Thoracic aorta (tissue), 2 donors: ENCODE measurements at places on chromosomes 2 and 18. TPM values are rescaled to one million over a fixed set of nuclear protein-coding genes. Genes with fewer than 3 reads are reported as not detected.

DNA sequence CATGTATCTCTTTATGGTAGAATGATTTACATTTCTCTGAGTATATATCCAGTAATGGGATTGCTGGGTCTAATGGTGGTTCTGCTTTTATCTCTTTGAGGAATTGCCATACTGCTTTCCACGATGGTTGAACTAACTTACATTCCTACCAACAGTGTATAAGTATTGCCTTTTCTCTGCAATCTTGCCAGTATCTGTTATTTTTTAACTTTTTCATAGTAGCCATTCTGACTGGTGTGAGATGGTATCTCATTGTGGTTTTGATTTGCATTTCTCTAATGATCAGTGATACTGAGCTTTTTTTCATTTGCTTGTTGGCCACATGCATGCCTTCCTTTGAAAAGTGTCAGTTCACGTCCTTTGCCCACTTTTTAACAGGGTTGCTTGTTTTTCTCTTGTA, 55.1 kb downstream of the CYTIP start:
- no peak overlapping the region for H3K27ac ChIP-seq
- no peaks in the 10 kb centered on the region for H3K4me1 ChIP-seq
- no peak overlapping the region for H3K4me3 ChIP-seq
- H3K27me3 ChIP-seq, result no peaks in the 10 kb centered on the region
- DNase-seq, result no peak
- no peaks in the 10 kb centered on the region for H3K36me3 ChIP-seq

- no peak for DNase-seq
- H3K27me3 ChIP-seq, result no peaks in the 10 kb centered on the region
- H3K4me1 ChIP-seq, result peaks cover 9% of the 10 kb centered on the region
- H3K4me3 ChIP-seq, result no peak overlapping the region
Measured at GRCh38 chr2:33494877-33495641, 18.6 kb downstream of the RASGRP3 start.

The TMEM163 gene
- 2.5 TPM for total RNA-seq

DNA sequence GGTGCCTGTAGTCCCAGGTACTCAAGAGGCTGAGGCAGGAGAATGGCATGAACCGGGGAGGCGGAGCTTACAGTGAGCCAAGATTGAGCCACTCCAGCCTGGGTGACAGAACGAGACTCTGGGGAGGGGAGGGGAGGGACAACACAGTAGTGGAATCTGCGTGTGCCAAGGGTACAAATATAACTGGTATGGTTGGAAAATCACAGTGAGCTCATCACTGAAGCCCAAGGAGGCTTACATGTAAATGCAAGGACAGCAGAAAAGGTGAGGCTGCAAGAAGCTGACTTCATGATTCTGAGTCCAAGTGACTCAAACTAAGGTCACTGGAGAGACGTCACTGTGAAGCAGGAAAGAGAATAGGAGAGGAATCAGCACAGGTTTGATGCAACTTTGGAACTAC, 9.2 kb downstream of the SEPTIN10 start:
- DNase-seq, result no peak
- H3K27ac ChIP-seq, result no peak overlapping the region
- H3K36me3 ChIP-seq, result no peaks in the 10 kb centered on the region
- peaks cover 56% of the 10 kb centered on the region for H3K4me1 ChIP-seq

The ACMSD gene
- not detected for total RNA-seq

DNA sequence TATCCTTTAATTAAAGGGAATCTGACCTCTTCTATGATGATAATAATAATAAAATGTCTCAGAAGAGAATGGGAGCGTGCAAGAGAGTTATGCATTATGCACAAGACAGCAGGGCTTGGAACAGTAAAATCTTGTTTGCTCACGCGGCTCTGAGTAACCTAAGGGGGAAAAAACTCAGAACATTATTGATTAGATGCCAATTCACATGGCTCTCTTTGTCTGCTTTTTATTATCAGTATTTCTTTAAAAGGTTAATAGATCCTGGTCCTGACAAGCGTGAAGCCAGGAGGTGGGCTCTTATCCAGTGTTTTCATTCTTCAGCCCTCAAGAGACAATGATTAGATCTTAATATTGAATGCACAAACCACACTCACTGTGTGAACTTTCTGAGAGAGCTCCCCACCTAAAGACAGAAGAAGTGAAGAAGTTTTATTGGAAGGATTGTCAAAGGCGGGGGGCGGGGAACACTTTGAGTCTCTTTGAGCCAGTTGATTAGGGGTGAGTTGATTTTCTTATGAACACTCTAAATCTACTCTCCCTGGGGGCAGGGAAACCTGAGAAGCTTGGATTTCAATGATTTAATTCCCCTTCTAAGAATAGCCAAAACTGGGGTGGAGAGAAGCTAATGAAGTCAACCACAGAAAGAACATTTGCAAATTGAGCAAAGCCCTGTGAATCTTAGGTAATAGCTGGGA, 127.5 kb upstream of the CTAGE1 start:
- no peak overlapping the region for H3K4me3 ChIP-seq
- DNase-seq, result no peak
- no peaks in the 10 kb centered on the region for H3K27me3 ChIP-seq

DNA sequence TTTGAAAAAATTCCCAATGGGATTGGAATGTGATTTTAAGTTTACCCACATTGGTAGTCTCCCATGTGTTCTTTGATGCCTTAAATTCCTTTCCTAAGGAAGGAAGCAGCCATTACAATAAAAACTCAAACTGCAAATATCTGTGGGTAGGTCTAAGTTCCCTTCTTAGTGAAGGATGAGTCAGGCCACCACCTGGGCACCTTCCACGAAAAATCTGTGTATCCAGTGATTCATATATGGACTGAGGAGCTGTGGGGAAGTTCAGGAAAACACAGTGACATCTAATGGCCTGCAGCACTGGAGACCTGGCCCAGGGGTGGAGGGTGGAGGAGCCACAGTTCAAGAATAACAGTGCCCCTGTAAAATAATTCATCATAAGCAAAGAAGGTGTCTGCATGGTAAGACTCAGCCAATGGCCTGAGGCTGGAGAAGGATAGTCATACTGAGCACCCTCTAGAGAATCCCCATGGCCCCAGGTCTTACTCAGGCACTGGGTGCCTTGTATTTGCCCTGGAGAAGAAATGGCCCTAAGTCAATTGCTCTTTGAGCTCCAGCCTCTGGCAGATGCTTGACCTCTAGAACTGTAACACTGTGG, 248.6 kb downstream of the SP3 start:
- H3K4me1 ChIP-seq, result no peaks in the 10 kb centered on the region
- H3K27me3 ChIP-seq, result no peaks in the 10 kb centered on the region
- no peak for DNase-seq
- no peaks in the 10 kb centered on the region for H3K36me3 ChIP-seq

- H3K4me3 ChIP-seq, result peak overlapping the region; percentile 62
- H3K27me3 ChIP-seq, result no peaks in the 10 kb centered on the region
- DNase-seq, result no peak
- peak overlapping the region; percentile 81 for H3K27ac ChIP-seq
- no peaks in the 10 kb centered on the region for H3K36me3 ChIP-seq
Measured at GRCh38 chr2:9263428-9263827, 56.8 kb downstream of the ASAP2 start.

The DLX2 gene
- total RNA-seq, result 1.6 TPM

DNA sequence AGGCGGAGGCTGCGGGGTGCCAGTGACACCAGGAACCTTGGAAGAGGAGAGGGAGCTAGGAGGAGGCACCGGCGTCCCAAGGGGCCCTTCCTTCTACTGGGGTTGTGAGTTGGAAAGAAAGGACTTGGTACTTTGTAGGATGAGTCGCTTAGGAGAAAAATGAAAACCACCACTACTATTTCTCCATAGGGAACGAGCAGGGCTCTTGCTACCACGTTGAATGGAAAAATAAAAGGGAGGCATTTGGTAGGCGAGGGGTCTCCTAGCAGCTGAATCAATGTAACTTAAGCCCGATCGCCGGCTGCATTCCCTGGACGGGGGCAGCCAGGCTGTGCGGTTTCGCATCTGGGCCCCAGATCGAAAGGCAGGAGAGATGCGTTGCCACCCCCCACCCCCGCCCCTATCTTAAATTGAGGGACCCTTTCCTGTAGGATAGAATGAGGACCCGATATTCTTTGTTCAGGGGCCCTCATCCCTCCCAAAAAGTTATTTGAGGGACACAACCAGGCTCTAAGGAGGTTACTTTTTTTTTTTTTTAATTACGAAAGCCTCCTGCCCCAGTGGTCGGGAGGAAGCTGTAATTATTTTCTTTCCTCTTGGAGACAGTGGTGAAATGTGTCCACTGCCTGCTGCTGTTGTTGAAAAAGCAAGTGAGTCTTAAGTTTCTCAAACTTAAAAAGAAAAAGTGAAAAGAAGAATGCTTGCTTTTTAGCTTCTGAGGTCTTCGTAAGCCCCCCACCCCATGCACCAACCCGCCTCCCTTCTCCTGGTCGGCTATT, 1.3 kb downstream of the IGFBP2 start:
- peak overlapping the region; percentile 87 for H3K27ac ChIP-seq
- H3K36me3 ChIP-seq, result no peaks in the 10 kb centered on the region
- H3K4me3 ChIP-seq, result peak overlapping the region; percentile 90
- no peak for DNase-seq
- H3K4me1 ChIP-seq, result peaks cover 40% of the 10 kb centered on the region
- no peaks in the 10 kb centered on the region for H3K27me3 ChIP-seq

- no peaks in the 10 kb centered on the region for H3K27me3 ChIP-seq
- no peak overlapping the region for H3K4me3 ChIP-seq
- H3K36me3 ChIP-seq, result no peaks in the 10 kb centered on the region
Measured at GRCh38 chr2:160298960-160299359, 98.9 kb upstream of the ITGB6 start.

GRCh38 chr18:3878401-3878800, 428.4 kb downstream of the TGIF1 start:
- no peaks in the 10 kb centered on the region for H3K4me1 ChIP-seq
- no peak overlapping the region for H3K4me3 ChIP-seq
- no peaks in the 10 kb centered on the region for H3K36me3 ChIP-seq

DNA sequence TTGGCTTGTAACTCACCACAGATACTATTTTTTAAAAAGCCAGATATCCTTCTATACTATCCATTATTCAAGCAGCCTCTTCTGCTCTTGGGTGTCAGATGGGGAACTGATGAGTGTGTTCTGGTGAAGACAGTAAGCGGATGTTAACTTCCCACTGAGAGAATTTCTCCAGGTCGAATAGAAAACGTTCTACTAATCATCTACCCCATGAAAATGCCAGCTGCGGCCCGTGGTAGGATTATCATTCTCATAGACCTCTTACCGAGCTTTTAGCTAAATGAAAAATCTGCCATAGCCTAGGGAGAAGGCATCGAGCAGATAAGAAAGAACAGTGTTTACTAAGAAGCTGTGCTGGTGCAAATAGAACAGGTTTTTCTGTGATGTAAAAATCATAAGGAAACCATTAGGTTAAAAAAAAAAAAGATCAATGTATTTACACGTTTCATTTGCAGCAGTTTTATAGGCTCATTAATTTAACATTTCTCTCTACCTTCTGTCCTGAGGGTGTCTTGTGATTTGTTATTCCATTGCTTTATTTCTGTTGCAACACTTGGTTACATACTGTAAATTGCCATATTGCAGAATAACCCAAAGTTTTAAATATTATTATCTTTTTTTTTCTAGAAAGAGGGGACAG, 1521.5 kb upstream of the ZEB2 start:
- H3K4me3 ChIP-seq, result no peak overlapping the region
- no peak for DNase-seq
- H3K36me3 ChIP-seq, result no peaks in the 10 kb centered on the region
- H3K27me3 ChIP-seq, result no peaks in the 10 kb centered on the region
- no peaks in the 10 kb centered on the region for H3K4me1 ChIP-seq
- H3K27ac ChIP-seq, result no peak overlapping the region

GRCh38 chr2:42298132-42298531, 62.9 kb downstream of the COX7A2L start:
- H3K36me3 ChIP-seq, result peaks cover 13% of the 10 kb centered on the region
- no peak for DNase-seq
- H3K4me1 ChIP-seq, result peaks cover 18% of the 10 kb centered on the region
- no peak overlapping the region for H3K4me3 ChIP-seq

The NEU4 gene
- 5.4 TPM for total RNA-seq

GRCh38 chr2:120396861-120397811, 51.2 kb downstream of the INHBB start:
- no peaks in the 10 kb centered on the region for H3K27me3 ChIP-seq
- no peaks in the 10 kb centered on the region for H3K36me3 ChIP-seq
- no peak for DNase-seq
- H3K4me3 ChIP-seq, result no peak overlapping the region
- H3K27ac ChIP-seq, result no peak overlapping the region

The HOXD12 gene
- total RNA-seq, result not detected

- DNase-seq, result no peak
- no peak overlapping the region for H3K27ac ChIP-seq
- no peaks in the 10 kb centered on the region for H3K36me3 ChIP-seq
- H3K4me3 ChIP-seq, result no peak overlapping the region
- peaks cover 21% of the 10 kb centered on the region for H3K4me1 ChIP-seq
Measured at GRCh38 chr2:71125506-71126294, 4.3 kb downstream of the MCEE start.

The MDH1B gene
- total RNA-seq, result 1.4 TPM

The GREB1 gene
- 13.5 TPM for total RNA-seq

The CCNYL1 gene
- 17.7 TPM for total RNA-seq

DNA sequence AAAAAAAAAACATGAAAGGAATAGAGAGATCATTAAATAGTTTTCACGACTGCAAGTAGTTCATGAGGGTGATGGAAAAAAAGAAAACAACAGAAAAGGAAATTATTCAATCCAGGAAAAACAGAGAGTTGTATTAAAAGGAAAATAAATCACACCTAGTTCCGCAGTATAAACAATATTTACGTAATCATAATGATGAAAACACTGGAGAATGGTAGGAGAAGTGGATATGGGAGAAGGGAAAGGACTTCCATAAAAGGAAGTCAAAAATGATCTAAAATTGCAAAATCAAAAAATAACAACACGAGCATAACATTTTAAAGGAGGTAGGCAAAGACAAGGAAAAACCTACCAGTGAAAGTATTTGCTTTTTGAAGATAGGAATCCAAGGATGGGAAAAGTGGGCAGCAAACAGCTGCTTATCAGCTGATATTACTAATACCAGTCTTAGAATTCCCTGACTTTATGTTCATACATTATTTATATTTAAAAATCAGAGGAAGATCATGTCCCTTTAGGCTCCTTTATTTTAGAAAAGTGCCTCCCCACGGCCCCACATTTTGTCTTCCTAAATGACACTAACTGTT, 160.8 kb downstream of the NBAS start:
- H3K27me3 ChIP-seq, result no peaks in the 10 kb centered on the region
- H3K27ac ChIP-seq, result no peak overlapping the region
- no peak overlapping the region for H3K4me3 ChIP-seq
- no peaks in the 10 kb centered on the region for H3K36me3 ChIP-seq

DNA sequence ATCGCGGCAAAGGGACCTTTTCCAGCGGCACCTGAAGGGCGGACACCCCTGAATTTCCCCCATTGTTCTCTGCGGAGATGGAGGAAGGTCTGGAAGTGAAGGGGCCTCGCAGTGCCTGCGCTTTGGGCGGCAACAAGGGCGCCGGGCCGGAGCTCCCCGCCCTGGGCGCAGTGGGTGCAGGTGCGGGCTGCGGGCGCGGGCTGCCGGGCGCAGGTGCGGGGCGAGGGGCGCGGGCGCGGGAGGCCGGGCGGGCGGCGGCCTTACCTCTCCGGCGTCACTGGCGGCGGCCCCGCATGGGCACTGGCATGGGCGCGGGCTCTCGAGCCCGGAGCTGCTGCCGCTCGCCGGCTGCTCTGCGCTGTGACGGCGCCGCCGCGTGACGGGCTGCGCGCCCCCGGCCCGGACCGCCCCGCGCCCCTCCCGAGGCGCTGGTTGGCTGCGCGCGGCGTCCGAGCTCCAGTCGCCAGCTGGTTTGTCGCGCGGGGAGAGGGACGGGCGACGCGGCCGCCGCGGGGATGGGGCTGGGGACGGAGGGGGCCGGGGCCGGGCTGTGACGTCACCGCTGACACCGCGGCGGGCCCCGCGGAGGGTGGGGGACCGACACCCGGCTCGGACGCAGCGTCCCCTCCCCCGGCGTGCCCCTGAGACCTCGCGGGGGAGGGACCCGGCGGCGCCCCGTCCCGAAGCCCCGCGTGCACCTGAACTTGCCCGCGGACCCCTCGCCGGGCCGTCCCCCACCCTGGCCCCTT, at the start of gene KIF1A:
Gene KIF1A, minus strand, starts transcription at position 362 of the 749 bp plus-strand sequence. CDS start 22,467 bp downstream, outside the sequence.
- peaks cover 28% of the 10 kb centered on the region for H3K27me3 ChIP-seq
- H3K36me3 ChIP-seq, result no peaks in the 10 kb centered on the region
- H3K27ac ChIP-seq, result no peak within 1 kb of the TSS
